ENCODE measurements at places on chromosomes 6 and 20. TPM values are rescaled to one million over a fixed set of nuclear protein-coding genes. Genes with fewer than 3 reads are reported as not detected.

The HLA-DQA1 gene
- total RNA-seq, result not detected

The ZNF318 gene
- total RNA-seq, result 13.0 TPM

The FAM83C gene
- not detected for total RNA-seq

The CENPW gene
- 85.8 TPM for total RNA-seq

The JARID2 gene
- total RNA-seq, result 10.6 TPM

The LINC00237 gene
- total RNA-seq, result not detected

The STX11 gene
- 4.7 TPM for total RNA-seq

The KCNB1 gene
- total RNA-seq, result not detected

The UBE2V1 gene
- total RNA-seq, result 147 TPM

The PDE7B gene
- total RNA-seq, result 21.3 TPM

The RAET1G gene
- 1.6 TPM for total RNA-seq

GRCh38 chr6:56953597-56954402 is 1.1 kb upstream of the BEND6 start:
- H3K27me3 ChIP-seq, result no peaks in the 10 kb centered on the region
- peak overlapping the region; percentile 6 for H3K27ac ChIP-seq
- peaks cover 24% of the 10 kb centered on the region for H3K4me1 ChIP-seq
- peak overlapping the region; percentile 78 for H3K4me3 ChIP-seq
- no peaks in the 10 kb centered on the region for H3K36me3 ChIP-seq
- peak; percentile 19 for DNase-seq

DNA sequence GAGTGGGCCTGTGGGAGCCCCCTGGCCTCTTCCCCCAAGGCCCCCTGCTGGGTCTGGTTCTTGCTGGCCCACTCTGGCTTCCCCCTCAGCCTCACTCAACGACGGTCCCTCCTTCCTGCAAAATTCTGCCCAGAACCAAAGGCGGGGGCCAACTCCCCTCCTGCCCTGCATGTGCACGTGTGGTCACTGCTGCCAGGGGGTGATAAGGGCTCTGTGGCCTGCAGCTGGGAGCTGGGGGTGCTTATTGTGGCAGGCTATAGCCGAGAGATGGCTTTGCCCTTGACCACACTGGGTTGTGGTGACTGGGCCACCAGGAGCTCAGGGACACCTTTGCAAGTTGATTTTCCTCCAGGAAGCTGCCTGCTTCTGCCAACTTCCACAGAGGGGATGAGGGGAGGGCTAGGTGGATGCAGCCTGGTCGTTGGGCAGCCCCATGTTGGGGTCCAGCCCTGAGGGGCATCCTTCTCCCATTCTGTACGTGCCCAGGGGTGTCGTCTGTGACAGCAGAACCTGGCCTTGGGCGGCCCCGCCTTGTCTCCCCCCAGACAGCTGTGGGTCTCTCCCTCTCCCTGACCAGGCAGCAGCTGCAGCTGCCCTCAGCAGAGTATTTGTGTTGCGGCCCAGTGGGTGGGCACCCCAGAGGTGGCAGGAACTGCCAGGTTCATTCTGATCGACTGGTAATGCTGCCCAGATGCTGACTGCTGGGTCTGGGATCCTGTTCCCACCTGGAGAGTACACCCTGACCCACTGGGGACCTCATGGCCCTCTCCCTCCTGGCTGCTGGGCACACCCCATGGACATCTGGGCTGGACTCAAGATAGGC is 5.6 kb downstream of the TCEA2 start:
- H3K36me3 ChIP-seq, result peaks cover 8% of the 10 kb centered on the region
- H3K27ac ChIP-seq, result no peak overlapping the region
- H3K4me3 ChIP-seq, result no peak overlapping the region
- no peak for DNase-seq

GRCh38 chr20:41331731-41332130 is 8.9 kb upstream of the LPIN3 start:
- H3K4me3 ChIP-seq, result no peak overlapping the region
- H3K27me3 ChIP-seq, result no peaks in the 10 kb centered on the region
- peaks cover 26% of the 10 kb centered on the region for H3K4me1 ChIP-seq
- no peaks in the 10 kb centered on the region for H3K36me3 ChIP-seq
- DNase-seq, result no peak
- no peak overlapping the region for H3K27ac ChIP-seq

GRCh38 chr6:140041056-140041455 is 666.6 kb upstream of the CITED2 start:
- DNase-seq, result no peak
- H3K4me3 ChIP-seq, result no peak overlapping the region
- H3K36me3 ChIP-seq, result no peaks in the 10 kb centered on the region
- no peaks in the 10 kb centered on the region for H3K27me3 ChIP-seq

DNA sequence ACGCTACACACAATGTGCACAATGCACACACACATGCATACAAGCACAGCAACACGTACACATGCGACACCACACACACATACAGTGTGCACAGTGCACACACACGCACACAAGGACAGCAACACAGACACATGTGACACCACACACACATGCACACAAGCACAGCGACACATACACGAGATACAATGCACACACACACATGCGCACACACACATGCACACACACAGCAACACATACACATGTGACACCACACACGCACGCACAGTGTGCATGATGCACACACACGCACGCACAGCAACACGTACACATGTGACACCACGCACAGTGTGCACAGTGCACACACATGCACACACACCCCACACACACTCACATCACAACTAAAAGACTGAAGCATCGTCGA is 327.3 kb downstream of the THBS2 start:
- H3K27ac ChIP-seq, result no peak overlapping the region
- no peaks in the 10 kb centered on the region for H3K27me3 ChIP-seq
- no peaks in the 10 kb centered on the region for H3K4me1 ChIP-seq
- no peaks in the 10 kb centered on the region for H3K36me3 ChIP-seq
- no peak overlapping the region for H3K4me3 ChIP-seq

DNA sequence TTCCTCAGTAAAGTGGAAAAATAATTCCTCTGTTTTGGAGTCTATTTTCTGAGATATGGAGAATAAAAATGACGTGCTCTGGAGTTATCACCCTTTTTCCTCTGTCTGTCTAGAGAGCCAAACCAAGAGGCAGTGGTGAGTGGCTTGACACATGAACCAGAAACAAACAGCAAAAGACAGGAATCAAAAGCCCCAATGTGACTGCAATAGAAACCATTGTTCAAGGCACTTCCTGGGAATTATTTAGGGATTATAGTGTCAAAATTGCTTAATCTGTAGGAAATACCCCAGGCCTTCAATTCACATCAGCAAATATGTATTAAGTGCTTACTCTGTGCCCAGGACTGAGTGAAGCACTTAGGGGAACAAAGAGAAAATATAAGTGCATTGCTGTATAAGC is 560.4 kb upstream of the JAG1 start:
- H3K27ac ChIP-seq, result peak overlapping the region; percentile 73
- no peak overlapping the region for H3K4me3 ChIP-seq
- H3K27me3 ChIP-seq, result no peaks in the 10 kb centered on the region
- H3K4me1 ChIP-seq, result peaks cover 32% of the 10 kb centered on the region
- H3K36me3 ChIP-seq, result no peaks in the 10 kb centered on the region

GRCh38 chr6:76592566-76592965 is 520.1 kb upstream of the IMPG1 start:
- H3K4me1 ChIP-seq, result peaks cover 4% of the 10 kb centered on the region
- peak; percentile 38 for DNase-seq
- no peak overlapping the region for H3K27ac ChIP-seq
- H3K36me3 ChIP-seq, result no peaks in the 10 kb centered on the region

- H3K4me3 ChIP-seq, result no peak overlapping the region
- H3K36me3 ChIP-seq, result no peaks in the 10 kb centered on the region
- no peaks in the 10 kb centered on the region for H3K4me1 ChIP-seq
- H3K27ac ChIP-seq, result no peak overlapping the region
Observed at GRCh38 chr6:80376411-80376810, 269.9 kb downstream of the BCKDHB start.

GRCh38 chr20:45293041-45294002 is 13.3 kb upstream of the RBPJL start:
- no peaks in the 10 kb centered on the region for H3K36me3 ChIP-seq
- H3K4me1 ChIP-seq, result peaks cover 9% of the 10 kb centered on the region
- peak overlapping the region; percentile 47 for H3K4me3 ChIP-seq
- H3K27ac ChIP-seq, result peak overlapping the region; percentile 37

DNA sequence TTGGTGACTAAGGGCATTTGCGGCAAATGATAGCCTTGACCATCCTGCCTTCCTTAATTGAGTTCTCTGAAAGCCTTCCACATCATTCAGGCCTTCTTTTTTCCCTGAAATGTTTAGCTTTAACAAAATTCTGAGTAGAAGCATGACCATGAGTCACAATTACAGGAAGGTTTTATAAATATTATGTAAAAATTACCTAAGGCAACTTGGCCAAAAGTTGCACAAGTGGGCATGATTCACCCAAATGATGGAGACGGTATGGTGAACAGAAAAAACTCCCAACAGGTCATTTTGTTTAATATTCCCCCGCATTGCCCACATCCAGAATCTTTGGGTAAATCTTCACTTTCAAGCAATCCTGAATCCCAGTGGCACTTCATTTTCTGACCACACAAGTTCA is 37.0 kb downstream of the MC3R start:
- DNase-seq, result no peak
- H3K4me1 ChIP-seq, result no peaks in the 10 kb centered on the region
- H3K36me3 ChIP-seq, result no peaks in the 10 kb centered on the region
- no peaks in the 10 kb centered on the region for H3K27me3 ChIP-seq

DNA sequence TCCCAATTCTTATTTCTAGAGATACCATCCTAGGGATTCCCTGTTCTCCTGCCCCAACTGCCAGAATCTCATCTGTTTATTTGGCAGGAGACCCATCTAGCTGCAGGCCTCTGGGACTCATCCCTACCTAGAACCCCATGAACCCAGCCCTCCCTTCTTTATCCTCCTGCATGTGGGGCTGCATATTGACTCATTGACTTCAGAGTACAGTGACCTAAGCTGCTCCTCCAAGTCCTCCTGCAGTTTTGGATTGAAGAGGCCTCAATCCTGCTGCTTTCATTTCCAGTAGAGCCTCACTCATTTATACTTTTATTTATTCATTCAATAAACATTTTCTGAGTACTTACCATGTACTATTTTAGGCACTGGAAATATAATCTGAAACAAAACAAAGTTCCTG is 11.6 kb downstream of the TMEM200A start:
- H3K36me3 ChIP-seq, result no peaks in the 10 kb centered on the region
- H3K27me3 ChIP-seq, result no peaks in the 10 kb centered on the region
- no peak for DNase-seq
- H3K27ac ChIP-seq, result no peak overlapping the region

DNA sequence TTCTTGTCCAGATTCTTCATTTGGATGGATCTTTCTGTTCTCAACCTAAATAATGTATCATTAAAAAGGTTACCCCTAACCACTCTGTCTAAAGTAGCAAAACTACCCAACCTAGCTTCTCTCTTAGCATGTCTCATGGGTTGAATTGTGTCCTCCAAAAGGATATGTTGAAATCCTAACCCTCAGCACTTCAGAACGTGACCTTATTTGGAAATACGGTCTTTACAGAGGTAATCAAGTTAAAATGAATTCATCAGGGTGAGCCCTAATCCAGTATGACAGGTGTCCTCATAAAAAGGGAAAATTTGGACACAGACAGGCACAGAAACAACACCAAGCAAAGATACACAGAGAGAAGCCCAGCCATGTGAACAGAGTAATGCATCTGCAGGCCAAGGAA is 6.1 kb upstream of the FRK start:
- H3K27me3 ChIP-seq, result no peaks in the 10 kb centered on the region
- H3K36me3 ChIP-seq, result no peaks in the 10 kb centered on the region
- H3K27ac ChIP-seq, result no peak overlapping the region

DNA sequence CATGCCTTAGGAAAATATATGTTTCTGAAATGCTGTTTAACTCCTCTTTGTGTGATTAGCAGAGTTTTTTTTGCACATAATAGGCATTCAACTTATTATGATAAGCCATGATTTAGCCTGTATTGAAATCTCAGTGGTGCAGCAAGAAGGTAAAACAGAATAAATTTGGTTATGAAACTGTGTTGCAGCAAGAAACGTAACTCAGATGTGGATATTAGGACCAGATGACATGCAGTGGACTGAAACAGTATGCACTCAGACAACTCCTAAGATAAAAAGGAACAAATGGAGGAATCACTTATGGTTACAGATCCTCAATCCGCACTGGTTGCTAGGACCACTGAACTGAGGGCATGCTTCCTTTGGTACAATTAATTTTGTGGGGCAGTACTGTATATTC is 254.2 kb upstream of the HSF2 start:
- no peak overlapping the region for H3K4me3 ChIP-seq
- no peak for DNase-seq
- H3K36me3 ChIP-seq, result no peaks in the 10 kb centered on the region

DNA sequence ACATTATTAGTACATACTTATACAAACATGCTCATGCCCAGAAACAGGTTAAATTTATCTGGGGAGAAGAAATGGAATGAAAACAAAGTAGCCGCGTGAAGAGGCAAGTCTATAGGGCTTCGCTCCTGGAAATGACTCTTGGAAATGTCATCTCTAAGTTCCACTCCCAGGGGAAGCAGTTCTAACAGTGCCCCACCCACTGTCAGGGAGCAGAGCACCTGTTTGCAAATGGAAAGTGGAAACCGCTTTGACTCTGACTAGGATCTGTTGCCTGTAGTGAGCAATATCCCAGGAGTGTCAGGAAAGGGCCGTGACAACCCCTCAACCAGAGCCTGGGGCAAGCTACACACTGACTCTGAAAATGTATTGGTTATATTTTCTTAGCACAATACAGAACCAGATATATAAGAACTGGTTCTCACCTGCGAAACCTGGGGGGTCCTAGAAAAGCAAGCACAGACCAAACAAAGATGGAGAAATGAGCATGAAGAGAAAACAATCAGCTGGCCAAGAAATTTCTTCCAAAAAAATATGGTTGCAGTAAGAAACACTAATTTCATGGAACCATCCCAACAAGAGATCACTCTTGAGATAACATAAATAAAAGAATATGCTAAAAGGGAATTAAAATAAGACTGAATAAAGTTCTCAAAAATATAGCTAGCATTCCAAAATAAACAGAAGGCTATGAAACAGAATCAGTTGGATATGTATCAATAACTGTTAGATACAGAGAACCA is 47.5 kb upstream of the CRISP1 start:
- no peaks in the 10 kb centered on the region for H3K4me1 ChIP-seq
- H3K36me3 ChIP-seq, result no peaks in the 10 kb centered on the region
- H3K27ac ChIP-seq, result no peak overlapping the region
- DNase-seq, result no peak

DNA sequence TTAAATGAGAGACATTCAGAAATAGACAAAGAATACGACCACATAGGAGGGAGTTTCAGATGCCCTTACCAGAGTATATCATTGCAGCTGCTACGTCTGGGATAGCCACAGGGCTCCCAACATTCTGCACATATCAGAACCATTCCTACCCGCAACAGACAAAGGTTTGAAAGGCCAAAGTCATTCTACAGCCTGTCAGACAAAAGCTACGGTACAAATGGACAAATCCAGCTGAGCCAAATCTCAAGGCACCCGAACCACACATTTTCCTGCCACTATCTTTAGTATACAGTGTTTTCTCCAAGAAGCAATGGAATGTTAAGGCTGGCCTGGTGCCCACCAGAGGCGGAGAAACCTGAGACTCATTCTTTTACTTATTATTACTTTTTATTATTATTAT is 30.5 kb upstream of the LYRM2 start:
- H3K27me3 ChIP-seq, result no peaks in the 10 kb centered on the region
- H3K4me1 ChIP-seq, result no peaks in the 10 kb centered on the region
- H3K36me3 ChIP-seq, result peaks cover 10% of the 10 kb centered on the region
- H3K27ac ChIP-seq, result no peak overlapping the region
- peak; percentile 58 for DNase-seq
- no peak overlapping the region for H3K4me3 ChIP-seq

Data from endothelial cell of umbilical vein (primary cell).